ENCODE measurements at places on chromosomes 12 and 14.

DNA sequence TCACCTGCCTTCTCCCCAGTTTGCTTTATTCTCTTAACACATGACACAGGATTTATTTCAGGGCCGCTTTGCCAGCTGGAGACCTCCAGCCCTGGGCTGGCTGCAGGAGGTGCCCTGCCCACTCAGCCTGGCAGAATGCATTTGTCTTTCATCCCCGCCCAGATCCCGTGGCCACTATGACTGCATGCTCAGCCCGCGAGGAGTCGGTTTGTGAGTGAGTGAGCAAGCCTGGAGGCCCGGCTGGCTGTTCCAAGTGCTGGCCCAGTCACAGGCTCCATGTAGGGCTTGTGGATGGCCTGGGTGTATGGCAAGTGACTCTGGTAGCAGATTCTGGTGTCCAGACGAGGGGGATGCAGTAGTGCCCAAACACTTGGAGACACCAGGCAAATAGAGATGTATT lies 2.1 kb downstream of the TDP1 start:
- DNase-seq = no peak

DNA sequence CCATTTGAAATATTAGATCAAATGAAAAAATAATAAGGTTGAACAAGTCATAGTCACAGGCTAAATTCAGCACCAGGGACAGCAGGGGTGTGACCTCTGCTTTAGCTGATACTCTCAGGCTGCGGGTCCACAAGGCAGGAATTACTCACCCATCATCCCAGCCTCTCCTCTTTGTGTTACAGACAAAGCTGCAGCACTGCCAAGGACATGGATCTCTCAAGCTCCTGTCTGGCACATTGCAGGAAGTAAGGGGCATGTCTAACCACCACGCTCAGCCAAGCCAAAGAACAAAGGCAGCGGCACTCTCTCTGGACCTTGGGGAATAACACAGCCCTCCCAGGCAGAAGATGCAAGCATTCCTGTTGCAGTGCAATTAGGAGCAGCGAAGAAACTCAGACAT lies 783.8 kb downstream of the VRK1 start:
- no peak for DNase-seq

DNA sequence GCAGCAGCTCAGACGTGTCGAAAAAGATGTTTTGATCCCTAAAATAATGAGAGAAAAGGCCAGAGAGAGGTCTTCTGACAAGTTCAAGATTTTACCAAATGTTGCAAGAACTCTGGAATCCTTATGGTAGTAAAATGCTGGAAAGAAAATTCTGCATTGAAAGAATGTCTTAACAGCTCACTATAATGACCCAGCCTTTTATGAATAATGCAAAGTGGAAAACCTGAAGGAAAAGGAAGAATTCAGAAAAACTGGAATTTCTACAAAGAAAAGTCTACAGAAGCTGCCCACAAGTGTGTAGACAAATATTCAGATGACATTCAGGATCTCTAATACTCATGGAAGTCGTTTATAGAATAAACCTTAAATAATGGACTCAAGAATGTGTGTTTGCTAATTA lies 1.8 kb upstream of the CCDC88C start:
- no peak for DNase-seq

- DNase-seq = no peak
Measured at GRCh38 chr12:111029732-111030131, 109.4 kb upstream of the MYL2 start.

DNA sequence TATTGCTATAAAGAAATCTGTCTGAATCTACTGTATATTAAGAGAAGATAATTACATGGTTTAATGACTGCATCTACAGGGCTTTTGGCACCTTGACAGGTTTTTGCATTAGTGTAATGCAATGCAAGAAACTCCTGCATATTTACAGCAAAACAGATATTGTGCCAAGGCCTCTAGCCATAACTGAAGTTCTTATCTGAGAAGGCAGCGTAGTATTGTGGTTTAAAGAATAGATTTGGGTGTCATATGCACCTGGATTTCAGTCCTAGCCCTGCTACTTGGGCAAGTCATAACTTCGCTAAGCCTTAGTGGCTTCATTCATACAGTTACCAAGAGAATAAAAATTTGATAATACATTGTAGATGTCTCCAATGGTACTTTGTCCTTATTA lies 350.1 kb downstream of the CCDC91 start:
- no peak for DNase-seq

DNA sequence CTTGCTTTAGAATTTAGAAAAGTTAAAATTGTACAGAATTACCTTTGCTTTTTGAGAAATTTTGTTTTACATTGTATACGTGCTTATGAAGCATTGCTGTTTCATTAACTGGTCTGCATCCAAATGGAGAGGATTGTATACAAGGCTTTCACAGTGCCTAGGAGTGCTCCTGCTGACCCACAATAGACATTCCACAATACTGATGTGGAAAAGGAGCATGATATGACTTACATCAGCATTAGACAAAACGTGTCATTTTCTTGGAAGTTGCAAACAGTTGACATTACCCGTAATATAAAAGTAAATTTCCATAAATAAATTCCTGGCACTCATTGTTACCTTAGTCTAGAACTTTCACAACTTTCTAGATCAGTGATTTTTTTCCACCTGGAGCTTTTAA lies 1.9 kb downstream of the PRKD1 start:
- DNase-seq = no peak

GRCh38 chr14:56205881-56206280 lies 87.7 kb downstream of the PELI2 start:
- DNase-seq = no peak
